Skin of body (tissue), 3 donors: ENCODE measurements at places on chromosomes 16 and 17.
A peak's percentile ranks its signal among the peaks of the same experiment; 100 is the strongest.

DNA sequence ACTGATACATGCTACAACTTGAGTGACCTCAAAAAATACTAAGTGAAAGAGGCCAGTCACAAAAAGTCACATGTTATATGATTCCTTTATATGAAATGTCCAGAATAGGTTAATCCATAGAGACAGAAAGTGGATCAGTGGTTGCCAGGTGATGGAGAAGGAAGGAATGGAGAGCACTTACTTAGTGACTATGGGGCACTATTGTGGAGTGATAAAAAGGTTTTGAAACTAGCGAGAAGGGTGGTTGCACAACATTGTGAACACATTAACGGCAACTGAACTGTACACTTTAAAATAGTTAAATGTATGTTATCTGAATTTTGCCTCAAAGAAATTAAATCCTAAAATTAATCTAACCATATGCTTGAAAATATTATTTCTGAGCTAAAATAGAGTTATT lies 25.9 kb downstream of the AMFR start:
- no peak for DNase-seq

DNA sequence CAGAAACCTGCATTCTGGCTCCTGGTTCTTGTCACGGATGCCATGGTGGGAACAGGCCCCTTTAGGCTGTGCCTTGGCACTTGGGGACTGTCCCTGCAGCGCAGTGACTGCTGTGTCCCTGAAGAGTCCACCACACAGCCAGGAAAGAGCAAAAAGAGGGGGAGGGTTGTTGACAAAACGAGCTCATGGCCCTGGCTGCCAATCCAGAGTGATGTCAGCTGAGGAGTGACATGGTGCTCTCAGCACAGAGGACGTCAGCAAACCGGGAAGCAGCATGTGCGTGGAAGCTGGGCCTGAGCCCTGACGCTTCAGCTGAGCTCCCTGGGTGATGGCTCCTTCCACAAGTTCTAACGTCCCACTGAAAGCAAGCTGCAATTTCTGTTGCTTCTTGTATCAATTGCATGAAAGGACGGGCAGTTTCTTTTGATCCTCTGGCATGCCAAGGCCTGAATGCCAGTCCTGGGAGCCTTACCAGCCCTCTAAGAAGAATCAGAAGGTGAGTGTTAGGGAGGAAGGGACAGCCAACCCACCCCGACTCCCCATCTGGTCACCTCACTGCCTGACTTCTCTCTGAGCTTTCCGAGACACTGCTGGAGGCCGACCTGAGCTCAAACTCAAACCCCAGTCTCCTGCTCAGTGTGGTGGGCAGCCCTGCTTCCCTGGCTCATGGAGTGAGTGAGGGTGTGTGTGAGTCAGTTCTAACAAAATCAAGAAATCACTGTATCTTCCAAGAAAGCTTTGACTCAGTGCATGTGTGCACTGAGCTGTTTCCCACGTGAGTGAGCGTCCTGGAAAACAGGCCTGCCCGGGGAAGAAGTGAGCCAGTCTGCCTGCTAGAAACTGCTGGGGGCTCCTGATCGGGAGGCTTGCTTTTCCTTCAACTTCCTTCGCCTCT lies 14.7 kb upstream of the WNT3 start:
- no peak for DNase-seq

DNA sequence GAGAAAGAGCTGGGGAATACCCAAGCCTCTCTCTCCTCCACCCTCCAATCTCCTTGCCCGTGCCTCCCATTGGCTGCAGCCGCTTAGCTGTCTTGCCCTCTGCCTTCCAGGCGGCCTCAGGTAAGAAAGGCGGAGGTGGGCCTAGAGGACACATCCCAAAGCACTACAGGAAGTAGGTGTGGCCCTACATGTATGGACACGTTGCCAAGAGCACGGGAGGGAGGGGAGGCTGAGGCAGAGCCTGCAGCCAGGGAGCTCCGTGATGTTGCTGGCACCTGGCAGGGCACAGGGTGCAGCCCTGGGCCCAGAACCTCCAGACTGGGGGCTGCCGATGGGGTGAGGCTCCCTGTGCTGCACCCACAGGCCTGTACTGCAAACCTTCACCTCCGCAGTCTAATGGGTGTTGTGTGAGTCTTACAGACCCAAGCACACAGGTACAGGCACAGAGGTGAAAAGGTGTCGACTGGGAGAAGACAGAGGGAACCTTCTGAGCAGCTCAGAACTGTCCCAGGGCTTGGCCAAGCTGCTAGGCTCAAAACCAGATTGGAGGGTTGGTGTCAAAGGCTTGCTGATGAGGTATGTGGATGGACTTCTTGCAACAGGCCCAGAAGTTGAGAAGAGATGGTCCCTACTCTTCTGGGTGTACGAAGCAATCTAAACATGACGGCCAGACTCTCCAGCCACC lies 23.5 kb upstream of the FOXK2 start:
- DNase-seq, result no peak

DNA sequence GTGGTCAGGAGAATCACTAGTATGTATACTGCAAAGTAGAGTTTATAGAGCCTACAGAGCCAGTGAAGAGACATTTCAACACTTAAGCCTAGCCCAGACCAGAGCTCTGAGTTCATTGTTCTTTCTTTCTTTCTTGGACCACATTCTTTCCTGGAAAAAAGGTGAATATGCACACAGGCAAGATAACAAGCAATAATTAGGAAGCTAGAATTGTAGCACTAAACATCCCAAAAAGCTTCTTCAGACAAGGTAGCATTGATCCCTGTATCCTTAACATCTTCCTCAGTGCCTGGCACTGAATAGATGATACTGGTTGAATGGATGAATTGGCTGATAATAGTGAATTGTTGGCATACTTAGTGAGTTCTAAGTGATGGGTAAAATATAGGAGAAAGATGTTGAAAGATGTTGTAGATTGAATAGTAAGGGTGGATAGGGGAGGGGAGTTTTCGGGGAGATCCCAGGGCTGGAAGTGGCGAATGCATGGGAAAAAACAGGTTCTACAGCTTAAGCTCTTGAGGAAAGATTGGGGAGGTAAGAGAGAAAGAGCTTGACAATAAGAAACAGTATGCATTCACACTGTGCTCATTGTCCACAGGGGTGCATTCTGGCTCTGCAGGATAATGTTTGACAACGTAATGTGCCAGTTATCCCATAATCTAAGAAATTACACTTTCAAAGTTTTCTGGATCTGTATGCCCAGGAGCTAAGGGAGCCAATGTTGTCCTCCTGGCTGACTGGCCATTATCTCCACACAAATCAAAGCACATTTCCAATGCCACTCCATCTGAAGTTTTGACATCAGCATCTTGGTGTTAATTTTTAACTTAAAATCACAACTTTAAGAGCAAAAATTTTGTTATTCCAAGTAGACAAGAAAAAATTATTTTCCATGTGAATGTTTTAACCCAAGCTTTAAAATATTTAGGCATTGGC lies 35.6 kb downstream of the TUBD1 start:
- DNase-seq, result no peak

DNA sequence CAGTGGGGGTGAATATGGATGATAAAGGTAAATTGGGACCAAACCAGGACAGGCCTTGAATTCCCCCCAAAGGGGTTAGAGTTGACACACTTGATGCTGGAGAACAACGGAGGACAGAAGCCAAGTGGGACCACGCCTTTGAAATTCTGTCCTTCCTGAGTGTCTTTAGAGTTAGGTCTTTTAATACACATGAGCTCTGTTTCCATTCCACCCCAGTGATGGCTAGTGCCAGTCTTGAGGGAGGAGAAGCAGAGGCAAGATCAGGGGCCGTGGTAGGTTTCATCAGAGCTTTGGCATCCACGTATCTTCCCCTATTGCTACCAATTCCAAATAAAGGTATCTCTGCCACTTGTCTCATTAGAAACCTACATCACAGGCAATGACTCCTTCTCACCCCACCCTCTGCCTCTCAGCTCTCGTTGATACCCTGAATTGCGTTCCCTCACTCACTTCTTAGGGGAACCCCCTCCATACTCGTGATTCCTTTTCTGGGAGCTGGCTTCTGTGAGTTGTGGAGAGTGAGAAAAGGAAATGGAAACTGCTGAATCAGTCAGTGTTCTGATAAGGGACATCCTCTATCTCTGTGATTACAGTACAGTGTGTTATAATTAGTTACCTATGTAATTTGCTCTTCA lies 2.4 kb upstream of the CCL3L1 start:
- DNase-seq, result no peak

DNA sequence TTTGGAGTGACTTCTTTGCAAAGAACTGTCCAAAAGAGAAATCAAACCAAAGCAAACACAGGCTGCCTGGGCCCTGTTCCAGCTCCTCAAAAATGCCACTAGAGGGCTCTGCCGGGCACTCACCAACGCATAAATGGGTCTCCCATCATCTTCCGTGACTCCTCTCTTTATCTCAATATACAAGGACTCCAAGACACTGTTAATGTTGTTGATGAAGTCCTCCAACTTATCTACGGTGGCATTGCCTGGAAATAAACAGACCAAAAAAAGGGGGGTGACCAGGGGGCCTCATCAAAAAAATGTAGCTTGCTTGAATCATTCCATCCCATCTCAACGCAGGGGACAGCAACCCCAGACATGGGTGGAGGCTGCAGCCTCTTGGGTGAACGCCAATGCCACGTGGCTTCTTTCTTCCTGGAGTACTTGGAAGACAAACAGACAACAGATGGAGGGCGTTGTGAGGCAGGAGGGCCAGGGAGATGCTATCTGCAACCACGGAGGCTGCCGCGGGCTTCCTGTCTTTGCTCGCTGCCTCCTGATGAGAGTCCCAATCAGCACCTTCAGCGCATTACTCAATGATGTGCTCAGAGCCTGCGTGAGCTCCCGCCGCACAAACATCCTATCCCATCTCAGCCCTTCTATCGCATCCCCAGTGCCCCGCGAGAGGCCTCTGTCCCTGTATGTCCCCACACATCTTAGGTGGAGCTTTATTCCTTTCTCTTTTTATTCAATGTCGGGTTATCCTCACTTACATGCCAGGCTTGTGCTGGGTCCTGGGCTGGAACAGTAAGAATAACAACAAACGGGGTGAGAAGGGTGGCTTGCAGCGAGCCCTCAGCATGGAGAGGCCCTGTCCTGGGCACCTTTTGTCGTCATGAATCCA lies 32.0 kb downstream of the KDM8 start:
- peak; percentile 90 for DNase-seq

DNA sequence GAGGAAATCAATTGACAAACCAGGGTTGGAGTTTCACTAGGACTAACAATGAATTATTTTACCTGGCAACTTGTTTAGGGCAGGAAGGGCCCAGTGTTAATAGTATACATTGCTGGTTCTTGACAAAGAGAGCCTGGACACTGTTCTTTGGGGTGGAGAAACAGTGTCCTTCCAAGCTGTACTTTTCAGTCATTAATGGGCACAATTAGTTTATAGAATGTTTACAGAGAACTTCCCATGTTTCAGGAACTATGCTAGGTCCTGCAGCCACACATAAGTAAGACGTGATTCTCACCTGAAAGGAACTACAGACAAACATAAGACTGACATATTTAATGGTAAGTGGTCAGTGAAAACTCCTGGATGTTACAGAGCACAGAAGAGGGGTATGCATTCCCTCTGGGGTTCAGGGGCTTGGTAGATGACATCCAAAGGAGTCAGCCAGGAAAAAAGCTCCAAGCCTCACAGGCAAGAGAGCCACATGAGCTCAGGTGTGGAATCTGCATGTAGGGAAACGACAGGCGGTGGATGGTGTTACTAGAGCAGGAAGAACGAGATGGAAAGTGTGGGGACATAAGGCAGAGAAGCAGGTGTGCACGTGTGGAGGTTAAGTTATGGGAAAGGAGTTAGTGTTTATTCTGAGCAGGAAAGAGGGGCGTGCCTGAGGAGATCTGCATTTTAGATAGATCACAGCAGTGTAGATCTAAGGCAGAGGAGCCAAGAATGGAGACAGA lies 3.8 kb upstream of the DYNLL2 start:
- no peak for DNase-seq

DNA sequence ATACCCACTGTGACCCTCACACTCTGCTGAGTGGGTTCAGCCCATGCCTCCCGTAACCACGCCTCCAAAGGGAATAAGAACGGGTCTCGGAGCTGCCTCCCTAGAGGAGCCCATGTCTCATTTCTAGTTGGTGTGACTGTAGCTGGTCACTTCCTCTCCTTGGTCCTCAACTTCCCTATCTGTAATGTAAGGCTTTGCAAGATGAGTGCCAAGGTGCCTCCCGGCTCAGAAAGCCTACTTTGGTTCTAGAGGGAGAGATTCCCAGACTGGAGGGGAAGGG lies 20.8 kb downstream of the C16orf74 start:
- DNase-seq, result no peak

- DNase-seq, result peak; percentile 24
These were observed 21.1 kb downstream of the TMC6 start for GRCh38 chr17:78107457-78107856.

DNA sequence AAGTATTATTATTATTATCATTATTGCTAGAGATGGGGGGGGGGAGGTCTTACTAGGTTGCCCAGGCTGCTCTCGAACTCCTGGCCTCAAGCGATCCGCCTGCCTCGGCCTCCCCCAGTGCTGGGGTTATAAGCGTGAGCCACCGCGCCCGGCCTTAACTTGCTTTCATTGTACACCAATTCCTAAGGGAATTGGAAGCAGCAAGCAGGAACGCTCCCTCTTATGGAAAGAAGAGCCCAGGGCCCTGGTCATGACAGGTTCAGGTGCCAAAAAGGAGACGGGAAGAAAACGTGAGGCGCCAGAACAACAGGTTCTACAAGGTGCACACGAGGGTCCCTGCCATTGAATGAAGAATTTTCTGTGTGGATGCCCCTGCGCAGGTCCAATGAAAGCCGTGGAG lies 540 bp upstream of the RPL38 start:
- DNase-seq, result no peak

DNA sequence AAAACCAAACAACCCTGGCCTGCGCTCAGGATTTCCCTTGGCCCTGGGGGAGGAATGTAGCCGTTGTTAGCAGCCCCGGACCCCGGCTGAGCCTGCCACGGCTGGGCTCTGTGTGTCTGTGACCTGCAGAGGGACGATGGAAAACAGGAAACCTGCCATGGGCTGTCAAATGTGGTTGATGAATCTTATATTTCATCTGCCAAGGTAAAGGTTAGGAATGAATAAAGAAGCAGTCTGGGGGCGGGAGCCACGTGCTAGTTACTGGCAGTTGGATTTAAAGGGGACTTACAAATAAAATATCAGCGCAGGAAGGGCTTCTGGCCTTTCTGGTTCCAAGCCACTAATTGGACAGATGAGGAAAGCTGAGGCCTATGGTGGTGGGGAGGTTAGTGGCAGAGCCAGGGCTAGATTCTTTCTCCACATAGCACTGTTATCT lies at the start of gene KRT23:
KRT23 (minus strand) TSS at position 263 of the 436 bp plus-strand sequence. CDS start 1,043 bp downstream, outside the sequence.
- no peak for DNase-seq

DNA sequence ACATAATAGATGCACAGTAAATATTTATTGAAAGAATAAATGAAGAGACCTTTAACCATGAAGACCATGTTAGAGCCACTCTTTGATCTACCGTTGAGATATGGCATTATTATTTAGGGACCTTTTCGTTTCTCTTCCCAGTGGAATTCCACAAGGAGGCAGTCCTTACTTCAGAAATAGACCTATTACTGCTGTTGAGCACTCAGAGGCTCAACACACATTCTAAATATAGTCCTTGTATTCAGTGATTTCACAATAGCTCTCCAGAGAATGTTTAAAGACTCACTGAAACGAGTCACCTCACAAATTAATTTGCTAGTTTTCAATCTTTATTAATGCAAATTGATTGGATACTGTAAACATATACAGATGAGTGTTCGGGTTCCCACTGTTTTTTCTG lies 603.8 kb downstream of the CDH8 start:
- no peak for DNase-seq
